KG1 (cell line): ENCODE measurements at places on chromosomes 11 and 22.

- no peak for DNase-seq
These were observed 71.4 kb upstream of the LINC01488 start for GRCh38 chr11:69409812-69410645.

- no peak for DNase-seq
These were observed 162.4 kb upstream of the LMO1 start for GRCh38 chr11:8426076-8426475.

GRCh38 chr22:46737105-46737975, 712 bp downstream of the CERK start:
- peak; percentile 58 for DNase-seq

DNA sequence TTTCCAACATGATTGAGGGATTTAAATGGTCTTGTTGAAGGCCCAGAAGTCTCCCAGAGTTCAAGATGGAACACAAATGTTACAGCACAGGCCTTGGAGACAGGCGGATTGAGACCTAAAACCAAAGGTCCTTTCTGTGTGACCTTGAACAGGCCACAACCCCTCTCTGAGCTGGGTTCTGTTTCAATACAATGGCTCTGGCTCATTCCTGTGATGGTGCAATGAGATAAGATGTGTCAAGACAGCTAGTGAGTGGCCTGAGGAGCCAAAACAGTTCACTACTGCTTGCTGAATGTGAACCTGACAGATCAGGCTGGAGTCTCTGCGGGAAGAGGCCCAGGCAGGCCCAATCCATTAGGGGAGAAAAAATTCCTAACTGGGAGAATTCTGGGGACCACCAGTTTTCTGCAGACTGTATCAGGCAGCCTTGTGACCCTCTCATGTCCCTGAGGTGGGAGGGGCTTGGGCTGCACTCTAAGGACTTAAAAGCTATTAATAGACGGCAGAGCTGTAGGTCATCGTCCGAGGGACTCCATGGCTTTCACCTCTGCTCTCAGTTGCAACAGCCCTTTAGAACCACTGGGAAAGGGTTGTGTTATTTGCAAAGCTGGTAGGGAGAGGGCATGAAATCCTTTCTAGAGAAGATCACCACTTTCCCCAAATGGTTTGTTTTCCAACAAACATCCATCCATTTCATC, 126.1 kb upstream of the TEAD1 start:
- DNase-seq, result no peak

GRCh38 chr22:23831261-23831660, 7.5 kb downstream of the DERL3 start:
- DNase-seq, result no peak

DNA sequence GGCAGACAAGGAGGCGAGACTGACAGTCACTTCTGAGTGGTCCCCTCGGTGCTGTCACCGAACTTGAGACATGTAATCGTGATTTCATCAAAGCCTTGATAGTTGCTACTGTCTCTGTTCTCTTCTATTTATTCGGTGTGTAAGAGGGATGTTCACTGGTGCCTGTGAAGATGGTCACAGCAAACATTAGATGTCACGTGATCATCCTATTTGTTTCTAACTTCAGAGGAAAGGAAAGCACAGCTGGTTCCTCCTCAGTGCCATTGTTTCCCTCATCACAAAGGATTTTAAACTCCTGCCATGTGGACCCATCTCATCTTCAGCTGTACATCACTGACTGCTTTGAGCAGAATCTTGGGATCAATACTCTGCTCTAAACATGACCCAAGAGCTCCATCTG, 73.1 kb upstream of the CLMP start:
- DNase-seq, result no peak

DNA sequence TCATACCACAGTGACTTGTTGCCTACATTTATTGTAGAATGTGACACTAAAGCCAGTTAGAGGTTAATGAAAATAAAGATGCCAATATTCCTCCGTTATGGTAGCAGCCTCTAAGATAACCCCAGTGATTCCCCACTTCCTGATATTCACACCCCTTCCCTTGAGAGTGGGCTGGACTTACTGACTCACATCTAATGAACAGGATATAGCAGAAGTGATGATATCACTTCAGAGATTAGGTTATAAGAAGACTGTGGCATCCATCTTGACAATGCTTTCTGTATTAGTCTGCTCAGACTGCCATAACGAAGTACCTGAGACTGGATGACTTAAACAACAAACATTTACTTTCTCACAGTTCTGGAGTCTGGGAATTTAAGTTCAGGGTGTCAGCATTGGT, 149.6 kb upstream of the MTNR1B start:
- DNase-seq, result no peak

DNA sequence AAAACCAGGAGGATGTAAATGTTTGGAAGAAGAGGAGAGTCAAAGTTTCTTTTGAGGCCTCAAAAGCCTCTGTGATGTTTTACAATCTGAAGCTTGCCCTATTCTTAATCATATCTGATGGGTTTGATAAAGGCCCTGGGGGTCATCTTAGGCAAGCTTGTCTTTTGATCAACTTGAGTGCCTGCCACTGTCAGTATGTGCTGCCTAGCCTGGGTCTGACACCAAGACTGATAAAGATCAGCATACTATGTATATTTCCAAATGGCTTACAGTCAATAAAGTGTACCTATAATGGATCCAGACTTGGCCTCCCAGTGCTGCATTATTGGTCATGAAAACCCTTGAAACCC, 12.7 kb downstream of the EHF start:
- no peak for DNase-seq

DNA sequence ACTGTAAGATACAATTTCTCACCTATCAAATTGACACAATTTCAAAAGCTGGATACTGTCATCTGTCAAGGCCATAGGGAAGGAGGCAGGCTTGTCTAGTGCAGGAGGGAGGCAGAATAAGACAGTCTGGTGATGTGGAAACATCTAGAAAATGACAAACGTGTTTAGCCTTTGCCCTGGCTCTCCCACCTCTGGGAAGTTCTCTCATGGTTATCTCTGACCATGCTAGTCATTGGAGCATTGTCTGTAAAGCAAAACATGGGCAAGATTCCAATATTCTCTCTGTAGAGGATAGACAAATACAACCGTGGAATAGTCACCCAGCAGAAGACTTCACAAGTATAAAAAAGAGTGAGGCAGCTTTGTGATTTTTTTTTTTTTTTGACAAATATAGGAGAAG, 9.1 kb upstream of the SERHL2 start:
- no peak for DNase-seq

DNA sequence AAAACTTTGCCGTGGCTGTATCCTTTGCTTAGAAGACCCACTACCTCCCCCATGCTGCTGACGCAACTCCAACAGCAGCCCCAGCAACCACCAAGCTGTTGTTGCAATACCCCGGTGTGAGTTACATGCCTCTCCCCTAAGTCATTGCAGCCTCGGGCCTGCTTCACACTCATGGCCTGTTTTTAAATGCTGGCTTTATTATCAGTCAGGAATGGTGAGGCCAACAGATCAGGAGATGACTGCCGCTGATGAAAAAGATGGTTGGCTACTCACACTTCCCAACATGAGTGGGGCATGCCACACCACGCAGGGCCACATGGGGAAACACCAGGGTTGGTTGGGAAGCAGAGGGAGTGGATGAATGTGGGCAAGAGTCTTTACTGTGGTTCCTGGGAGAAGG, 171.5 kb upstream of the SYT13 start:
- no peak for DNase-seq

- no peak for DNase-seq
These were observed 135.1 kb downstream of the BCR start for GRCh38 chr22:23315341-23315917.

GRCh38 chr22:50209893-50210292, 9.1 kb downstream of the SELENOO start:
- DNase-seq, result peak; percentile 46

- DNase-seq, result no peak
These were observed 142.0 kb downstream of the METTL15 start for GRCh38 chr11:28250192-28250591.

GRCh38 chr22:40302149-40302548, 44.2 kb upstream of the ADSL start:
- DNase-seq, result no peak

- DNase-seq, result peak; percentile 68
These were observed 3.5 kb downstream of the OSM start for GRCh38 chr22:30262917-30263741.
